T-helper 2 cell treated with Interferon-gamma antibody and Interleukin-4, amounts not matched to agents 100 ng/mL and 5 ng/mL, for 36 hours (primary cell): ENCODE measurements at places on chromosomes 7 and 10. TPM values are rescaled to one million over a fixed set of nuclear protein-coding genes. Genes with fewer than 3 reads are reported as not detected.

Gene AS3MT
- 0.36 TPM in 1 of 2 replicates, not detected in the other for total RNA-seq

Gene LDB3
- 0.05 TPM in 1 of 2 replicates, not detected in the other for total RNA-seq

Gene LMOD2
- total RNA-seq = not detected in 2 replicates

Gene BAMBI
- 0.09 and 0.18 TPM in 2 replicates for total RNA-seq

Gene ITIH5
- not detected in 2 replicates for total RNA-seq

Gene FAM13C
- total RNA-seq = not detected in 2 replicates

Gene TMEM176A
- total RNA-seq = not detected in 2 replicates

Gene OR2A5
- total RNA-seq = not detected in 2 replicates

Gene GALNT17
- total RNA-seq = not detected in 2 replicates

Gene GALNT11
- 16.3 and 16.5 TPM in 2 replicates for total RNA-seq

Gene AKR1C2
- total RNA-seq = not detected in 2 replicates

Gene WAC
- total RNA-seq = 135 and 136 TPM in 2 replicates

Gene PRXL2A
- 8.5 and 11.5 TPM in 2 replicates for total RNA-seq

Gene CALHM3
- total RNA-seq = 0.14 TPM in 1 of 2 replicates, not detected in the other

Gene SUFU
- 13.8 and 14.2 TPM in 2 replicates for total RNA-seq

Gene SCART1
- 1.8 and 2.2 TPM in 2 replicates for total RNA-seq

Gene HIPK2
- 19.2 and 20.0 TPM in 2 replicates for total RNA-seq

Gene ARHGEF35
- total RNA-seq = 3.6 and 3.9 TPM in 2 replicates

Gene SPOCK2
- 213 and 217 TPM in 2 replicates for total RNA-seq

Gene BHLHA15
- total RNA-seq = 0.34 TPM in 1 of 2 replicates, not detected in the other

Gene GIMAP4
- total RNA-seq = 198 TPM in 2 replicates

Gene ADAM22
- total RNA-seq = 2.9 and 3.2 TPM in 2 replicates

Gene PRSS37
- not detected in 2 replicates for total RNA-seq

Gene DENND10
- total RNA-seq = 56.1 and 58.3 TPM in 2 replicates

Gene CLCN1
- total RNA-seq = 0.09 TPM in 1 of 2 replicates, not detected in the other

Gene PIP
- not detected in 2 replicates for total RNA-seq

Gene PPP1R17
- not detected in 2 replicates for total RNA-seq

Gene PDZD7
- 0.64 and 0.77 TPM in 2 replicates for total RNA-seq

Gene CARD11
- 104 and 108 TPM in 2 replicates for total RNA-seq

Gene PLXDC2
- not detected in 2 replicates for total RNA-seq

Gene ZNF485
- 5.1 and 5.2 TPM in 2 replicates for total RNA-seq

Gene GAD2
- not detected in 2 replicates for total RNA-seq

Gene HOXA1
- 0.41 and 0.50 TPM in 2 replicates for total RNA-seq

Gene PON3
- 0.25 TPM in 1 of 2 replicates, not detected in the other for total RNA-seq

Gene NAT16
- total RNA-seq = not detected in 2 replicates

Gene MCM10
- 61.7 and 65.0 TPM in 2 replicates for total RNA-seq

Gene FBXL13
- not detected in 2 replicates for total RNA-seq

Gene TFPI2
- total RNA-seq = not detected in 2 replicates

Gene WDR86
- total RNA-seq = not detected in 2 replicates

Gene SLC29A3
- total RNA-seq = 4.3 and 4.5 TPM in 2 replicates

Gene ABCB4
- total RNA-seq = not detected in 2 replicates

Gene CDK14
- total RNA-seq = 0.09 and 0.18 TPM in 2 replicates

Gene CAV1
- not detected in 2 replicates for total RNA-seq

Gene CPN1
- not detected in 2 replicates for total RNA-seq

Gene STEAP4
- not detected in 2 replicates for total RNA-seq

Gene HMX3
- not detected in 2 replicates for total RNA-seq

Gene TCAF2
- 20.7 and 21.3 TPM in 2 replicates for total RNA-seq

Gene ARMC3
- not detected in 2 replicates for total RNA-seq

Gene RADIL
- total RNA-seq = 0.14 and 0.27 TPM in 2 replicates

Gene FOXI2
- total RNA-seq = not detected in 2 replicates

Gene C10orf53
- total RNA-seq = not detected in 2 replicates

Gene LRRC61
- total RNA-seq = 20.7 and 20.9 TPM in 2 replicates

Gene CPA4
- total RNA-seq = not detected in 2 replicates

Gene ACTA2
- total RNA-seq = 9.3 and 10.6 TPM in 2 replicates

Gene GPRIN2
- not detected in 2 replicates for total RNA-seq

Gene SDHAF3
- total RNA-seq = 17.5 and 18.0 TPM in 2 replicates

Gene RET
- 0.18 and 0.30 TPM in 2 replicates for total RNA-seq

Gene FAM25C
- total RNA-seq = not detected in 2 replicates
